ENCODE measurements at places on chromosomes 4 and X.
A peak's percentile ranks its signal among the peaks of the same experiment; 100 is the strongest.

- DNase-seq, result no peak
Measured at GRCh38 chr4:151688785-151689043, 72.1 kb downstream of the GATB start.

DNA sequence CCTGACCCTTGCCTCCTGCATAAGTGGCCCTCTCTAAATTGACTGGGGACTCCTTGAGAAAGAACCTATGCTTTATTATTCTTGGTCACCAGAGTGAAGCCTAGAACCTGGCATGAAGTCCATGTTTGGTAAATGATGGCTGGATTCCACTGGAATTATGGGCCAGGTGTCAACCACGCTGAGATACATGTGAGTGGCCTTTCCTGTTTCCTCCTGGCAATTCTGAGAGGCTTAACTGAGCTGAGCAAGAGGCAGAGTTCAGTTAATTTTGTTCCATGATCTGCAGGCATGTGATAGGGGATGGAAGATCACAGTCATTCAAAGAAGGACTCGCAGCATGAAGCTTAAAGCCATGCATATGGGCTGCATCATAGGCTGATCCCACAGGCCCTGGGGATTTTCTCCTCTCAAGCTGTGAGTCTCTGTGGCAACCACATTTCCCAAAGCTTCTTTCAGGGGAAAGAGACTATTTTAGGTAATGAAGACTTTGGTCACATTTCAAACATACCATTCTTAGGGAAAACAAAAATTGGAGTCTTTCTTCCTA, 69.4 kb upstream of the CLNK start:
- no peak for DNase-seq

GRCh38 chr4:139808381-139808807, 142.8 kb downstream of the MGST2 start:
- no peak for DNase-seq

GRCh38 chr4:56433280-56433679, 2.1 kb downstream of the PPAT start:
- no peak for DNase-seq

GRCh38 chrX:6225911-6226595, 2.6 kb downstream of the NLGN4X start:
- peak; percentile 45 for DNase-seq

DNA sequence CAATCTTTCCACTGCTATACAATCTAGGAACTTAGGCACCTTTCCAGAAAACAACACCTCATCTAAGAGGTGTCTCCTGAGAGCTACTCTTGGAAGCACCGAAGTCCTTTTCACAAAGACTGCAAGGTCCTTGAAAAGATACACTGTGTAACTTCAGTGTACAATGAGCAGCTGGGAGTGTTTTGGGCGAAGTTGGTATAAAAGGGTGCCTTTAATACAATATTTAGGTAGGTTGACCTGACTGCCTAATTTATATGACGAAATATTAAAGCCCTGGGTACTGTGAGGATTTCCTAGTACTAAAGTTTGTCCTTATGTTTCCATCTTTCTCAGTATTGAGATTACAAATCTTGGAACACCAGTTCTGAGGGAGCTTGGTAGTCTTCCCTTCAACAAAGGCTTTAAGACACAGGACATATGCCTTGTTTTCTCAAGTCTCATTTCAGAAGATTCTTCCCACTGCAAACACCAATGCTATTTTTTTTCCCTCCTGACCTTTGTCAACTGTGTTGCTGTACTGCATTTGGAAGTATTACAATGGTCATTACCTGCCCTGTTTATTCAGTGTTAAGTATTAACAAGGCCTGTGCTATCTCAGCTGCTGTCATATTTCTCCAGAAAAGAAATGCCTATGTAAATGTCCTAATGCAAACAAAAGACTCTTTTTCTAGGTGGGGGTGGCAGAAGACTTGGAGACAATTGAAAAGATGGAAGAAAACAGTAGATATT, 134.2 kb downstream of the MAML3 start:
- DNase-seq, result no peak

- no peak for DNase-seq
Measured at GRCh38 chr4:103423261-103423660, 225.1 kb upstream of the CENPE start.

DNA sequence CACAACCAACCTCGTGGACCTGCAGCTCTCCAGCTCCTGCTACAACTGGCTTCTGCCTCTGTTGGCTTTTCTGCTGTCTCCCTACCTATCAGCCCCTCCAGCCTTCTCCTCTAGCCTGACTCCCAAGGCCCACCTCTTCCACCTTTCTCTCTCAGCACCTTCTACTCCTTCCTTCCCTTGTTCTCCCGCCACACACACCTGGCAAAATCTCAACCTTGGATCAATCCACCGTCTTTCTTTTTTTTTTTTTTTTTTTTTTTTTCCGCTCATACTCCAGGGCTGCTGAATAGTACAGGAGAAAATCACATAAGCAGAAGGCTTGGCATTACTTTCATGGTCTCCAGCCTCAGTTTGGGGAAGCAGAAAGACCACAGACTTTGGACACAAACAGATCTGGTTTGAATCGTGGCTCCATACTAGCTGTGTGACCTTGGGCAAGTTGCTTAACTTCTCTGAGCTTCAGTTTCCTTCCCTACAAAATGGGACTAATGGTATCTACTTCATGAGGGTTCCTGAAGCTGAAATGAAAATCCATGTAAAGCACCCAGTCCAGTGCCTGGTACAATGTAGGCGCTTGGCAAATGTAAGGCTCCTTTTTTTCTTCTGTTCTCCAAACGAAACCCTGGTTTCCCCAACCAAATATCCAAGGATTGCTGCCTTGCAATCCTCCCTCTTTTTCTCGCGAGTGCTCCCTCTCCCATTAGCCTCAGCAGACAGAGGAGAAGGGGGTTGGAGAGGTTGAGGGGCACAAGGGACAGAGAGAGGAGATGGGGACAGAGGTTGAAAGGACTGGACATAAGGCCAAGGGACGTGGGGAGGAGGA, 1.7 kb downstream of the FGD1 start:
- DNase-seq, result no peak
